ENCODE measurements at places on chromosomes 12 and 14. TPM values are rescaled to one million over a fixed set of nuclear protein-coding genes. Genes with fewer than 3 reads are reported as not detected.

DNA sequence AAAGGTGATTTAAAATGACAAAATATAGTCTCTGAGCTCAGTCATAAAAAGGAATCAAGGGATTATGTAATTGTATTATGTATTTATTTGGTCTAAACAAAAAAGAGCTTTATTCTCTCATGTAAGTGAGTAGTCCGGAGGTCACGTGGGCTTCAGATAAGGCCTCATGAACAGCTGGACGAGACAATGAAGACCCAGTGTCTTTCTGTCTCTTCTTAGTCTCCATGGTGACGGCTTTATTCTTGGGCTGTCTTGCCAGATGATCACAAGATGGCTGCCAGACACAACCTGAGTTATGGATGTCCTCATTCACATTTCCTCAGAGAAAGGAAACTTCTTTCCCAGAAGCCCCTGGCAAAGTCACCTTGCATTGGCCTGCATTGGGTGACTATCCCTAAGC, 98.6 kb downstream of the ARF6 start:
- no peak for DNase-seq

DNA sequence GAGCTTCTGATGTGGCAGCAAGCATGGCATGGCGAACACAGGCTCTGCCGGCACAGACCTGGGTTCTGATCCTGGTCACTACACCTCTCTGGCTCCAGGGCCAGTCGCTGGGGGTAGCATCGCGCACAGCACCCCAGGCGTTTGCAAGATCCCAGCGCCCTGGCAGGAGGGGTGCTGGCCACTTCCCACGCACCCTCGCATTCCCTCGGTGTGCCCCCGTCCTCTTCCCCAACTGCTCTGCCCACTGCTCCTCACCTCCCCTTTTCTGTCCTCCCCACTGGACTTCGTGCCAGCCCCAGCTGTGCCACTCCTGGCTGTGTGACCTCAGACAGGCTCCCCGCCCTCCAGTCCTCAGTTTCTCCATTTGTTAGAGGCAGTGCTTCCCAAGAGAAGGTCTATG, 2.8 kb downstream of the CDK2AP1 start:
- DNase-seq: no peak

The EML1 gene
- 5.4 TPM for total RNA-seq

DNA sequence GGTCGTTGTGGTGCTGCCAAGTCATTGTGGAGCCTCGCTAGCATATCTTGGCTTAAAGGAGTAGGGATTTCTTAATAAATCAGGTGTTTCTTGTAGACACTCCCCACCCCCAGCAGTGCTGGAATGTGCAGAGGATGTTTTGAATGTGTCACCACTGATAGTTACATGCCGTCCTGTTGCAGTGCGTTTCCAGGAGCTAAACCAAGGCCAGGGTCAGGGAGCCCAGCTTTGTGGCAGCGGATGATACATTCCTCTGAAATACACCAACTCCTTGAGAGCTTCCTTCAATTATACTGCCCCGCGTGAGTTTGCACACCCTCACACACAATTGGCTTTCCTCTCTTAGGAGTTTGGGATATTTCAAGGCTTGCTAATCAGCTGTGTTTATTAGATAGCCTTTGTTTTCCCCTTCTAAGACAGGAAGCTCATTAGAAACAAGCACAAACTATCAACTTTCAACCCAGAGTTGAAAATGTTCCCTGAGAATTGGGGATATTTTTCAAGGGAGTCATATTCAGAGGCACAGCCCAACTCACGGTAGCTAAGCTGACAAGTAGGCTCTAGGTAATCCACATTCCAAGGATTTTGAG, 154.9 kb downstream of the C12orf75 start:
- no peak for DNase-seq

- no peak for DNase-seq
Observed at GRCh38 chr12:111322336-111323250, 46.3 kb downstream of the PHETA1 start.

- no peak for DNase-seq
Observed at GRCh38 chr14:104076743-104077142, 8.8 kb upstream of the ASPG start.

DNA sequence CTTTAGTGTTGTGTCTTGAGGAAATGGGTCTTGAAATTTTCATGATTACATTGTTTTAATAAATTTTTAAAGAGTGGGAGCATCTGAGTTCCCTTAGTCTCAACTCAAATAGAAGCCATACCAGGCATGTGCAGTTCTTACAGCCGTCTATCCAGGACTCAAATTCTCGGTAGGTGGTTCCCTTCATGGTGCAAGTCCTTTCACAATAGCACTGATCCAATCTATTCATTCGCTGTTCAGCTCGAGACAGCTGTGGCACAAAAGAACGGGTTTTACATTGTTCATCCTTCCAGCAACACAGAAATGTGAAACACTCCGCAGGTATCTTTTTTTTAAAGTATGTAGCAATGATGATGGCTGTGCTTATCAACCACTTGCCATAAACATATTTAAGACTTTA, 100.2 kb downstream of the NELL2 start:
- DNase-seq: no peak

DNA sequence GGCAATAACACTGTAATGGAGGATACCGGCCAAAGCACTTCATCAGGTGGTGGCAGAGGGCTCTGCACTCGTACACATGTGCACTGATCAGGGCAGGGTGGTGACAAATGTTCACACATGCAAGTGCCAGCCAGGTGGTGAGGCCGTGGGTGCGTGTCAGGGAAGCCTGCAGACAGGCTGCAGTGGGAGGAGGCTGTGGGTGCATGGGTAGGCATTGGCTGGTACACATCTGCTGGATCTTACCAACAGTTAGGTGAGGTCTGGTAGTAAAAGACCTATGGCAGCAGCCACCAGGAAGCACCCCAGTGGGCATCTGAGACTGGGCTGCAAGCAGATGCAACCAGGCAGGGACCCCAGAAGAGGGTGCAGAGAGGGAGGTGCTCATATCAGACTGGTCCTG, 65.3 kb downstream of the PDE6H start:
- DNase-seq: no peak

The KLHL33 gene
- not detected for total RNA-seq

- no peak for DNase-seq
Observed at GRCh38 chr14:65252482-65253255, 150.4 kb upstream of the MAX start.

- DNase-seq: no peak
Observed at GRCh38 chr14:75310295-75311111, 31.9 kb downstream of the FOS start.

The ALX1 gene
- not detected for total RNA-seq

DNA sequence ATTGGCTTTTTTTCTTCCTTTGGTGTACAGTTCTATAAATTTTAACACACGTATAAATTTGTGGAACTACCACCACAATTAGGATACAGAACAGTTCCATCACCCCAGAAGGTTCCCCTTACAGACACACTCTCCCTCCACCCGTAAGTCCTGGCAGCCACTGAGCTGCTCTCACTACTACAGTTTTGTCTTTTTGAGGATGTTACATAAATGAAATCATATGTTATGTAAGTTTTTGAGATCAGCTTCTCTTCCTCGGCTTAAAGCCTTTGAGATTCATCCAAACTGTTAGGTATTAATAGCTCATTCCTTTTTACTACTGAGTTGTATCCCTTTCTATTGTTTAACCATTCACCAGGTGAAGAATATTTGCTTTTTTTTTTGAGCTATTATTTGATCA, 74.3 kb upstream of the SLC24A4 start:
- no peak for DNase-seq

DNA sequence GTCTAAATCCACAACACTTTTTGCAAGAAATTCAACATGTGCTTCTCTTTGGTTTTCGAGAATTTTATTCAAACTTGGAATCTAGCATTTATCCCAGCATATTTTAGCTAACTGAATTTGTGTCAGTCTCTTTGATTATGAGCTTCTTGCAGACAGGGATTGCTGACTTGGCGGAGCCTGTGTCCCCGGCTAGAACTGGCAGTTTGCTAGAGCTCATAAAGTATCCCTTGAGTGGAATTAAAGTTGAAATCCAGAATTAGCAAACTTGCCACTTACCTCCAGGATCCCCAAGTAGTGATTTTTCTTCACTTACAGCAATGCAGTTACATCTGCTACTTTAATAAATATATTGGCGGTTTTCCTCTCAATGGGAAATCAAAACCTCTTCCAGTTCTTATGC, 306.9 kb downstream of the AACS start:
- DNase-seq: no peak

DNA sequence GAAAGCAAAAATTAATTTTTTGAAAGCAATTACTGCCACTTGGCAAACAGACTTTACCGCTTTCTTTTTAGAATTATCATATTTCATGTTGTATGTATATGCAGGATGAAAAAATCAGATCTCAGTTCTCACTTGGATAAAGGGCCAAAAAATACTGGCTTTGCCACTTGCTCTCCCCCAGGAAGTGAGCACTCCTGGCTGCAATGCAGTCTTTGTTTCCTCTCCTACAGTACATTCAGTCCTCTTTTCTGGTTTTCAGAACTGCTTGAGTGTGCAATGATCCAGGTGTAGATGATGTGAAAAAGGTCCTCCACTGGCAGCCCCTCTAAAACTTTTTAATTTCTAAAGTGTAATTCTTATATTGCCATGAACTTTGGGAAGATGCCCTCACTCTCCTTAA, 183.4 kb downstream of the SLC25A21 start:
- no peak for DNase-seq

The ANKS1B gene
- total RNA-seq: 5.6 TPM

DNA sequence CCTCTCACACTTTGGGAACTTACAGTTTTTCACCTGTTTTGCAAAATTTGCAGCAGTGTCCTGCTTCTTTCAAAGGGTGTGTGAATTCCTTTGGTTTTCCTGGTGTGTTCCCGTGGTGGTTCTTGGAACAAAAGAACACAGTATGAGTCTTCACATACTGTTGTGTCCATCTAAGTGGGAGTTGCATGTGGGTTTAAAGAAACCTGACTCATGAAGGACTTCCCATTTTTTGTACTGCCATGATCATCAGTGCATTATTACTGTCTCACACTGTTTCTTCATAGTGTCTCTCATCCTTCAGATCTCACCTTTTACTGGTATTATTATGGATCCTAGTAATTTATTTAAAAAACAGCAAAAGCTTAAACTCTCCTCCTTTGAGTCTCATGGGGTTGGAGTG, 3.8 kb upstream of the GZMH start:
- no peak for DNase-seq

DNA sequence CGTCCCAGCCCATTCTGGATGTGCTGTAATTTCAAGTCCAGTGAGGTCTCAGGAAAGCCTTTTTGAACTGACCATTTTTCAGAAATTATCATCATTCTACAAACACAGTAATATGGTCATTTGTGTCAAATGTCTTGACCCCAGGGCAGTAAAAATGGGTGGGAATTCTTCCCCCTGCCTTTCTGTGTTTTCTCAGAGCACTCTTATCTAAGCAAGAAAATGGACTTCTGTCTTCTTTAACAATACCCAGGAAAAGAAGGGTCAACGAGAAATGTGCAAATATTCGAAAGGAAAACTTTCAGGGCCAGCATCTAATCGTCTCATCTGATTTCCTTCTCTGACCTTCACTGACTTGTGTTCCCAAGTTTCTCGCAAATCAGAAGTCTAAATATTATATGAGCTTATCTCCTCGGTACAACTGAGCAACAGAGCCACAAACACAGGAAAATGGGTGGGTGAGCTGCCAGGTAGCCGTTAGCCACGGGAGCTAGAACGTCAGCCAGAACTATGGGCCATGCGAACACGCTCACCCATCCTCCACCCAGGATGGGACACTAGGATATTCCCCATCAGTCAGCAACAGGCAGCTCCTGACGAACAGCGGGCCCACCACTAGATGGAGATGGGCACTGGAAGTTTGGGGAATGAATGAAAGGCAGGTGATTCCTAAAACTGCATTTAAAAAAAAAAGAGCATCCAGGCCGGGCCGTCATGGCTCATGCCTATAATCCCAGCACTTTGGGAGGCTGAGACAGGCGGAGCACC, 57.1 kb downstream of the VWF start:
- DNase-seq: no peak

DNA sequence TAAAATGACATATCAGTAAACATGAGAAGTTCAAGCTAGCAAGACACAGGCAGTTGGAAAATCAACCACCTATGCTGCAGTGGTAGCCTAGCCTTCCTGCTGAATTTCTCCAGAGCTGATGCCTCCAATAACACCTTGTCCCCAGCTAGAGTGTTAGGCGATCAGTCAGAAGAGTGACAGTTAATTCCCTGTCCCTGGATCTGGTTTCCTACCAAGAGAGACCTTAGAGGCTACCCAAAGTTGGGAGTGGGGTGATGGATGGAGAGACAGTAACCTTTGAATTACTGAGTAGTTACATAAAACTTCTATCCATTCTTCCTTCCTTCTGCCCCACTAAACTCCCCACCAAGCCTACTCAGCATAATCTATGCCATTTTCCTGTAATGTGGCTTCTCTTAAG, 1.9 kb upstream of the ANO2 start:
- DNase-seq: no peak

DNA sequence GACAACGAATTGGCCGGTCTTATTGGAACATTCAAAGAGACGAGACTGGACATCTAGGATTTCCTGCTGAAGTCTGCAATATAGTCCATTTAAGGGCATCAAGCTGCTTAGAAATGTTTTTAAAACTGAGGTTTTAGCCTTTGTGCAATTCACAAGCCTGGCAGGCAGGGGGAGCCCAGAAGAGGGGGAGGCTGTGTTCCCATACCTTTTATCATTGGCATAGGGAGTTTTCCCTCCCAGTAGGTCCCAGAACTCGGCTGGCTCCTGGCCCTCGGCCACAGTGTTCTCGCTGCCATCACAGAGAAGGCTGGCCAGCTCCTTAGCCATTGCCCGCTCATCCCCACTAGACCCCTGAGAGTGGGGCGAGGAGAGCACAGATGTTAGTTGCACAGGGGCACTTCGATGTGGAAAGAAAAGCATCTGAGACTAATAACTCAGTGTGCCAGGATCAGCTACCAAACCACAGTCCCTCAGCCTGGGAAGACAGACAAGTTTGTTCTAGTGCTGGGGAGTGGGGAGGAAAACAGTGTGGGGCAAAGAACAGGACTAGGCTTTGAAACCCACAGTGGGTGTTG, 15.1 kb downstream of the AVIL start:
- peak; percentile 31 for DNase-seq

The EGLN3 gene
- 82.0 TPM for total RNA-seq

GRCh38 chr12:88388566-88389540, 191.4 kb downstream of the KITLG start:
- DNase-seq: no peak

DNA sequence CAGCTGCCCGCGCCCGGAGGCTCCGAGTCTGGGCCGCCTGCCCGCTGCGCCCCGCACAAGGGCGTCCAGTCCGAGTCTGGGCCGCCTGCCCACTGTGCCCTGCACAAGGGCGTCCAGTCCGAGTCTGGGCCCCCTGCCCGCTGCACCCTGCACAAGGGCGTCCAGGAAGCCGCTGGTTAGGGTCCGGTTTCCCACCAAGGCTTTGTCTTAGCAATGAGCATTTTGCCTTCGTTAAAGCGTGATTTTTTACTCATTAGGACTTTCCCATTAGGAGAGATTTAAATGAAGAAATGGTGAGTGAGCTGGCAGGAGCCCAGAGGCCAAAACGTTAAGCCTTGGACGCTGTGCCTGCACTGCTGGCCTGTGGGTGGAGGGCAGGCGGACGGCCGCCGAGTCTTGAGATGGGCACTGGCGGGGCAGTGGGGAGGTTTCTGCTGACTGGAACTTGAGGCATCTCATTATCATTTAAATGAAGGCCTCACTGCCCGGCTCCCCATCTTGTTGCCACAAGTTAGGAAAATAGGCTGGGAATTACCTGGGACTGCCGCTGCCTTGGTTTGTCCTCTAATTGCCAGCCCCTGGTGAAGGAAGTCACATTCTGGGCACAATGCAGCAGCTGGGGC, 36.0 kb downstream of the FBRSL1 start:
- DNase-seq: no peak

- DNase-seq: no peak
Observed at GRCh38 chr12:95054206-95054605, 19.2 kb downstream of the NR2C1 start.

The FAM181A gene
- total RNA-seq: not detected

Data from Caki2 (cell line).